Effector CD4-positive, alpha-beta T cell (primary cell): ENCODE measurements at places on chromosomes 16 and 17.

DNA sequence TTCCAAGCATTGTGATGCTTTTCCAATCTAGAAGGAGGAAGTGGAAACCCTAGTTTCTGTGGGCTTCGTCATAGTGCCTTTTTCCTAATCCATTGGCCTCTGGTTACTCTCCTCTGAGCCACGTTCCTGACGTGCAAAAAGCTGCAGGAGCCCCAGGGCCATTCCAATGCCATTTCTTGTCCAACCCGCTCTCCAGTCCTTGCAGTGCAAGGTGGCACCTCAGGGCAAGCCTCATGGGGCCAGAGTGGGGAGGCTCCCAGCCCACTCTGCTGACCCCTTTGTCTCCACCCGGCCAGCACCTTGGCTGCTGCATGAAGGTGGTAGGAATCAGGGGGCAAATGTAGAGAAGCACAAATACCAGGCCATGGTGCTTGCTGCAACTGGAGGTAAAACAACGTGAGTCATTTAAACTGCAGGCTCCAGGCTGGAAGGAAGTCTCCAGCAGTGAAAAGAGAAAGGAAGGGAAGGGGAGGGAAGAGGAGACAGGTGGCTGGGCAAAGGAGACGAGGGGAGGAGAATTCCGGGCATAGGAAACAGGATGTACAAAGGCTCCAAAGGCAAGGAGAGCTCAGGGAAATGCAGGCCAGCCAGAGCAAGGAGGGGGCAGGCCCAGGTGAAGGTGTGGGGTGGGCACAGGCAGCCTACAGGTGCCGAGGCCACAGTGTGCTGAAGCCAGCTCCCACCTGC is 168.2 kb upstream of the TNRC6C start:
- no peak for DNase-seq

DNA sequence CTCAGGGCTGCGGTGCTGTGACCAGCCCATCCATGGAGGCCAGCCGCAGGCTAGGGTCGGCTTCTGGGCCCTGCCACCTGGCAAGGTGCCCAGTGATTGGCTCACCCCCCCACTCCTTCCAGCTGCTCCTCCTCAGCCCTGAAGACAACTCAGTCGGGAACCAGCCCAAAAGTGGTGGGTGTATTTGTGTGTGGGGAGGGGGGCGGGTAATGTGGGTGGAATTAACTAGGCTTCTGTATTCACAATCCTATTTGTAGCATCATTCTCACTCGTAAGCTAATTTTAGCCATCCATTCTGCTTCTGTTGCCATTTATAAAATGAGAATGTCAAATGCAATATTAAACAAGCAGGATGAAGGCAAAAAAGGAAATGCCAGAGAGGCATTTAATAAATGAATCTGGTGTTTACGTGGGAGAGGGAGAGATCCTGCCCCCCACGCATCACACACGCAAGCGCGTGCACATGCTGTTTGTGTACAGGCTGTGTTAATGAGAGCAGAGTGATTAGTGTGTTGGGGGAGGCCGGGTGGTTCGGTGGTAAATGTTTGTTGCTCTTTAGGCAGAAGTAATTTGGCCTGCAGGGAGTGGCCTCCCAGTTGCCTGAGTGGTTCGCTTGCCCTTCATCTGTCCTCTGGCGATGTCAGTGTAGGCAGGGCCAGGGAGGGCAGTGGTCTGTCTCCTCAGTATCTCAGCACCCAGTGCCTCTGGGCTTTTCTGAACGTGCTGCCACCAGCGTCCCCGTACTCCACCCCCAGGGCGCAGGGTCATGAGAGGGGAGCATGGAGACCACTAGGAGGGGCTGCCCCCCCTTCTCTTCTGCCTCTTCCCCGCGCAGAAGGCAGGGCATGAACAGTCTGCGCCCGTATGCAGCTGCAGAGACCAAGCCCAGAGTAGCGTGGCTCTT is 140.1 kb downstream of the CCDC182 start:
- peak; percentile 15 for DNase-seq

DNA sequence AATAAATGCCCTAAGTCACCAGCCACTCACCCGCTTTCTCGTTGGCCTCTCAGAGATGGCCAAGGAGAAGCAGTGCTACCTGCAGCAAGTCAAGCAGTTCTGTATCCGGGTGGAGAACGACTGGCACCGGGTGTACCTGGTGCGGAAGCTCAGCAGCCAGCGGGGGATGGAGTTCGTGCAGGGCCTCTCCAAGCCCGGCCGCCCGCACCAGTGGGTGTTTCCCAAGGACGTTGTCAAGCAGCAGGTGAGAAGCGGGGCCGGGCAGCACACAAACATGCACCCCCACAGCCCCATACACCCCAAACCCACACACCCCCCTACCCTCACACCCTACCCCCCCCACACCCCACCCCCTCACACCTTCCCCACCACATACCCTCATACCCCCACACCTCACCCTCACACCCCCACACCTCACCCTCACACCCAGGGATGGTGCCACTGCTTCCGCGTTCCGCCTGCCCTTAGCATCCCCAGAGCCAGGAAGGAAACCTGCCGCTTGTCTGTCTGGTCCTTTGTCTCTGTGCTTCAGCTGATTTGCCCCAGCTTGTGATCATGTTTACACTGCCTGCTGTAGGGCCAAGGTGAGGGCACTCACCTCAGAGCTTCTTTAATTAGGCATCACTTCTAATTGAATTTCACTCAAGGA is 41.9 kb upstream of the ENDOV start:
- no peak for DNase-seq

DNA sequence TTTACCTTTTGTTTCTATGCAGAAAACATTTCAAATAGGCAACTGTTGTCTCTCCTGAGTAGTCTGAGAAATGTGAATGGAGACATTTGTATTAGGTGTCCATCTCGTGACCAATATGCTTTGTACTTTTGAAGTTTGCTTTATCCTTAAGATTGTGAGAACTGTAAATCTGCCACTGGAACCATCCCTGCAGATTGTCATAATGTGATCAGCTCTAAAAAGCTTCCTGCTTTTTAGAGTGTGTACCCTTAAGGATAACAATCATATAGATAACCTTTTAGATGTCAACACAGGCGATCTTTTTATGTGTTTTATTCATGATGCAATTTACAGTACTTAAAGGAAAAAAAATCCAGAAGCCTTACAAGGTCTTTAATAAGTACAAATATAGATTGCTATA is 63.5 kb downstream of the PRKCA start:
- DNase-seq = no peak

GRCh38 chr17:57756951-57757350 is 11.9 kb upstream of the CCDC182 start:
- DNase-seq = no peak

DNA sequence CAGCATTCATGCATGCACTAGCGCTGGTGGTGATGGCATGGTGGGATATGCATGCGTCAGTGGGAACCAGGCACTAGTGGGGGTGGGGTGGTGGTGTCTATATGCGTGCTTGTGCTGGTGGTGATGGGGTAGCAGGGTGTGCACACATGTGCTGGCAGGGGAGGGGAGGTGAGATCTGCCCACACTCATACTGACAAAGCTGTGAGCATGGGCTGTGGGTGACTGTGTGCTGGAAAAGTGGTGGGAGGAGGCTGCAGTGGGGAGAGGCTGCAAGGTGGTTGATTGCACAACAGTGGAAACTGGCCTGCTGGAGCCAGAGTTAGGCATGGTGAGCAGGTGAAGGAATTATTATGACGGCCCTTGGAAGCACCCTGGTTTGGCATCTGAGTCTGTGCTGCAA is 31.3 kb upstream of the TEKT1 start:
- no peak for DNase-seq

GRCh38 chr17:71959154-71959553 is 161.7 kb upstream of the SOX9 start:
- no peak for DNase-seq

GRCh38 chr16:73616166-73616753 is 568.3 kb upstream of the ZFHX3 start:
- DNase-seq = no peak

GRCh38 chr17:80797741-80798594 is 193.7 kb upstream of the CHMP6 start:
- DNase-seq = no peak

DNA sequence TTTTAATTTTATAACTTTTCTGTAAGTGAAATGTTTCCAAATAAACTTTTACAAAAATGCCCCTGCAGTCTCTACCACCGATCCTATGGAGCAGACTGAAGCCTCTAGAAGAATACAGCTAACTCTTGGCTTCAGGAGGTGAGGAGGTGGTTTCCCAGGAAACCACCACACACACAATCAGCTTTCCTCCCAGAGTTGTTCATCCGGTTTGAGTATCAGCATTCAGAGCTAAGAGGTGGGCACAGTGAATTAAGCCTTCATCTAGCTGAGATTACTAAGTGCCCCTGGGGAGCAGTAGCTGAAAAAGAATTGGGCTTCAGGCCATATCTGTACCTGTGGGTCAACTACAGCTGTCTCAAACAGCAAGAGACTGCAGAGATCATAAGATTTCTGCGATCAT is 139.7 kb downstream of the AATF start:
- no peak for DNase-seq

- no peak for DNase-seq
Observed at GRCh38 chr16:71513302-71513701, 12.9 kb upstream of the CHST4 start.

- no peak for DNase-seq
Observed at GRCh38 chr16:7161891-7162290, 170.8 kb upstream of the RBFOX1 start.

DNA sequence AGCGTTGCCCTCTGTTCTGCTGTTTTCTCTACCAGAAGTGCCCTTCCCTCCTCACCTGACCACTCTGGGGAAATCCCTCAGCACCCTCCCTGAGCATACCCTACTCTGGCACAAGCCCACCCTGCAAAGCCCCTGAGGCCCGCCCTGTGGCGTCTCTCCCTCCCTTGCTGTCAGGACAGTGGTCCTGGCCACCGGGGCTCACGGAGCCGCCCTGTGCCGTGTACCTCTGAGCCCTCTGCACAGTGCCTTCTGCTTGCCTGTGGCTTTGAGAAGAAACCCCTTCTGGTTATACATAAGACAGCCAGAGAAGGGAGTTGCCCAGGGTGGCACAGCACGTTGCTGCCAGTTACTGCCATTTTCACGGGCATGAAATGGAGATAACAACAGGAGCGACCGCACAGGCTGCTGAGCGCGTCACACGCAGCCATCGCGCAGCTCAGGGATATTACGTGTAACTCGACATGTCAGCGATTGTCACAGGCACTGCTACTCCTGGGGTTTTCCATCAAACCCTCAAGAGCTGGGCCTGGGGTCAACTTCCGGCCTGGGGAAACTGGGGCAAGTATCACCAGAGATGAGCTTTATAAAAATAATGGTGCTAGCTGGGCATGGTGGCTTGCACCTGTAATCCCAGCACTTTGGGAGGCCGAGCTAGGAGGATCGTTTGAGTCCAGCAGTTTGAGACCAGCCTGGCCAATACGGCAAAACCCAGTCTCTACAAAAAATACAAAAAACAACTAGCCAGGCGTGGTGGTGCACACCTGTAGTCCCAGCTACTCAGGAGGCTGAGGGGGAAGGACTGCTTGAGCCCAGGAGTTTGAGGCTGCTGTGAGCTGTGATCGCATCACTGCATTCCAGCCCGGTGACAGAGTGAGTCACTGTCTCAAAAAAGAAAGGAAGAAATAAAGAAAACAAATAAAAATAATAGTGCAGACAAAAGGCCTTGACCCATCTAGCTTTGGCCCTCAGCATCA is 14.8 kb downstream of the SCGB1C2 start:
- DNase-seq = no peak

DNA sequence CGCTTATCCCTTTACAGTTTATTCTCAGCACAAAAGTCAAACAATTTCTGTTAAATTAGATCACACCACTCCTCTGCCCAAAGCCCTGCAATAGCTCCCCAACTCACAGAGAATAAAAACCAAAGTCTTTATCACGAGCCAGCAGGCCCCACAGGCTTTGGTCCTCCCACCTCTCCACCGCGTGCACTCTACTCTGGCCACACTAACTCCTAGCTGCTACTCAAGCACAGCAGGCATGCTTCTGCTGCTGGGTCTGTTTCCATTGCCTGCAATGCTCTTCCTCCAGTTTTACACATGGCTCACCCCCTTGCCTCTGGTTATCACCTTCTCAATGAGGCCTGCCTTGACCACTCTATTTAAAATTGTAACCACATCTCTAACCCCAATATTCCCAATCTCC is 27.6 kb downstream of the HELZ start:
- DNase-seq = no peak

DNA sequence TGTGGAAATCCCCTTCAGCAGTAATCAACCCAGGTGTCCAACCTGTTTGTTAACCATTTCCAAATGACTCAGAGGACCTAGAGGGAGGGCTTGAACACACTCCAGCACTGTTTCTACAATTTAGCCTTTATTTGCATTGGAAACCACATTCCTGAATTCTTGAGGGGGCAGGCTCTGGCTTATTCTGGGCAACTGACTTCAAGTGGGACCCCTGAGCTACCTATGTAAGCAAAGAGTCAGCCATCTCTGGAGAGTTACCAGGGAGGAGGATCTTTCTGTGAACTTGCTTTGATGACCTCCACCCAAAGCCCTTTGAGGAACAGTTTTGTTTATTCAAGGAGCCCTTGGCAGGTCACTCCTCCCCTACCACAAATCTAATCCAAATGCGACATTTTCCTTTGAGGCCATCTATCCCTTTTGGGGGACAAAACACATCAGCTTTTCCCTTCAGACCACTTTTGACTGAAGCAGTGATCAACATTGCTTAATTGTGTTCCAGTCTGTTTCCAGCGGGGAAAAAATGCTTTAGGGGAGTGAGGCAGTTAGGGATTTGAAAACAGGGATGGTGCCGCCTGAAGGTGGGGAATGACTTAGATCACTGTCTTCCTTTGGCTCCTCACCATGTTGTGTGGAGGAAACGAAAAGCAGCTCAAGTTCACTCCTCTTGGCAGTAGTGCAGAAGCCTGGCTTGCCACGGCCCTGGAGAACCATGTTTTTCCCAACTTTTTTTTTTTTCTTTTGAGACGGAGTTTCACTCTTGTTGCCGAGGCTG is 46.2 kb downstream of the TUBD1 start:
- DNase-seq = no peak

- no peak for DNase-seq
Observed at GRCh38 chr16:47424846-47425245, 36.0 kb downstream of the ITFG1 start.

- DNase-seq = no peak
Observed at GRCh38 chr17:48719642-48720265, 2.6 kb downstream of the PRAC1 start.

- no peak for DNase-seq
Observed at GRCh38 chr16:69745232-69745612, 9.5 kb downstream of the NOB1 start.

DNA sequence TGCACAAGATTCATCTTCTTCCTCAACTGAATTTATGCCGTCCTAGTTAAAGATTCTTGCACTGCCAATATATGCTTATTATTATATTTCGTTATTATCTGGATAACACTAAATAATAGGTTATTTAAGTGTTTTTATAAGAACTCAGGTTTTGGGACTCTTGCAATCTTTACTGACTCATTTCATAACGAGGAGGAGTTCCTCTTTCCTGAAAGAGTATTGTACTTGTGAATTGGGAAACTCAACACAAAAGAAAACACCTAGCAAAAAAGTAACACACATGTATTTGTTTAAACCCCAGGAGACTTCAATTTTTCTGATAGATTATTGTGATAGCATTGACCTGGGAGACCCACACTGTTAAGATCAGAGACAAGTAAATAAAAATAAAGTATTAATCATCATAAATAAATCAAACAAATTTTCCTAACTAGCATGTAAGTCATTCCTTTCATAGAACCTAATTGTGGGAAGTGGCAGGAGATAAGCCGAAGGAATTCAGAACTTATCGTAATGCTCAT is 505.8 kb downstream of the KCNJ2 start:
- DNase-seq = no peak

GRCh38 chr17:30421592-30421991 is 42.9 kb downstream of the CPD start:
- DNase-seq = no peak
